A549 treated with ZK216348 at 1 μM for 4 hours (cell line): ENCODE measurements at places on chromosomes 4 and X. TPM values are rescaled to one million over a fixed set of nuclear protein-coding genes. Genes with fewer than 3 reads are reported as not detected.

Gene LONRF3
- 2.5 to 4.8 TPM (median 3.4 TPM) in 5 replicates for total RNA-seq

Gene NAP1L3
- total RNA-seq = 0.25 to 0.92 TPM (median 0.33 TPM) in 5 replicates

Gene SLC7A11
- total RNA-seq = 14.3 to 31.4 TPM (median 25.9 TPM) in 5 replicates

Gene ARHGAP24
- 2.9 to 4.5 TPM (median 3.9 TPM) in 5 replicates for total RNA-seq

Gene PLCXD1
- 19.0 to 34.6 TPM (median 31.3 TPM) in 5 replicates for total RNA-seq

Gene IL1RAPL2
- total RNA-seq = not detected in 5 replicates

Gene SPINK2
- 0.37 TPM in 1 of 5 replicates, not detected in the others for total RNA-seq

Gene DUSP9
- 1.2 to 1.7 TPM (median 1.5 TPM) in 5 replicates for total RNA-seq

Gene PAGE4
- total RNA-seq = not detected in 5 replicates

Gene MAGEC3
- not detected in 5 replicates for total RNA-seq

Gene ADAMTS3
- total RNA-seq = not detected in 5 replicates

Gene JAKMIP1
- total RNA-seq = not detected in 5 replicates

Gene GPR50
- total RNA-seq = 0.12 to 0.26 TPM (median 0.13 TPM) in 4 of 5 replicates, not detected in the other
